ENCODE measurements at places on chromosomes 16 and 17.

DNA sequence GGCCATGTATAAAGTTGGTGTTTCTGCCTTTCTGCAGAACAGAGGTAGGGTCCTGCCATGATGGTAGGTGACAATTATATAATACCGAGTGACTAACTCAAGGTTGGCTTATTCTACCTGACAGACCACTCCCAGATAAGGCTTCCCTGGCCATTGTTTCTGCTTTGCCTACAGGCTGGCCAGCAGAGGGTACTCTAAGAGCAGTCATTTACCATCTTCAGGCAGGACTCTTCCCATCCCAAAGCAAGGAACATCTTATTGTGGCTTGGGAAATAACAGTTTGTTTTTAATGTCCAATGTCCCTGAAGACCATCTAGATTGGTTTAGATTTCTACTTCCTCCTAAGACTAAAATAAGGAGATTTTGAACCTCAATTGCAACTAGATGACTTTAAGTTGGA lies 74.1 kb downstream of the SNX11 start:
- DNase-seq = no peak

DNA sequence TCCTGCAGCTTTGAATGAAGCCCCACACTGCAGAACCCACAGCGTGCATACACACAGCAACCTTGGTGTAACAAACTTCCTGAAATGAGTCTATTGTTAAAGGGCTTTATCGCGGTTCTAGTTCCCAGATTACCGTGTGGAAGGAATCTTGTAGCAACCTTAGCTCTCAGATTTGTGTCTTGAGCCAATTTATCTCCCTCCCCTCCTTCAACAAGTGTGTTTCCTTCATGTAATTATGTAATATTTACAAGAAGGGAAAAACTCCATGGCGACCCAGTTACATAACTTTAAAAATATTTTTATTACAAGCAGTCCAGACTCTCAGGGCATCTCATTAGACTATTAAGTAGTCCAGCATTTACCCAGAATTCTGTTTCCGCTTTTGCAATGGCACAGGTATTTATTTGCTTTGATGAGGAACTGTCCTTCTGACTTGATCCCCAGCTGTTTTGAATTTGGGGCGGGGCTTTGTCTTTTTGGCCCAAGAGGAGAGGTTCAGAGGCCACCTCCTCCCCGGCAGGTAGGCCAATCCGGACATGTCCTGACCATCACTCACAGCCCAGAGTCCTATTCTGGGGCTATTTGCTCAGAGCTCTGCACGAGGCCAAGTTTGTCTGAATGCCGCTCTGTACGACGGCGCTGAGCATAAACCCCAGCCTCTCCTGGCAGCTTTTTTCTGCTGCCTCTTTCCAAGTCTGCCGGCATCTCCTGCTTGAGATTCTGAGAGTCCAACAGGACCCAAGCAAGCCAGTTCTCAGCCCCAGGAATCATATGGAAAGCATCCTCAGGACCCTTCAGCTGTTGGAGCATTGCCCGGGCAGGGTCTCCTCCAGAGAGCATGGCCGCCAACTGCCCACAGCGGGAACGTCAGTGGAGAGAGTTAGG lies 35.6 kb downstream of the CLEC16A start:
- no peak for DNase-seq

DNA sequence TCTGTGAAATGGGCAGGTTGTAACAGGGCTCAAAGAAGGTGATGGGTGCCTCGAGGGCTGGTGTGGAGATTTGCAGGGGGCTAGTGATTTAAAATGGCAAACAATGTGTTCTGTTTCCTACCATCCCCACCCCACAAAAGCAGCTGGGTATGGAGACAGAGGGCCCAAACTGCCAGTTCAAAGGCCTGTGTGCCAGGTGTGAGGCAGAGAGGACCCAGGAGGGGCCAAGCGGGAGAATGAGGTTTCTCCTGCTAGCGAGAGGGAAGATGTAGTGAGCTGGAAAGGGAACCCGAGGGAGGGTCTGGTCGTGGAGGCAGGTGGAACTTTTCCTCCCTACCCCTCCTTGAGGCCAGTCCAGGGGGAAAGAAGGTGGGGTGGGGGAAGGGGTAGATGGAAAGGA lies 39.4 kb downstream of the LAT start:
- no peak for DNase-seq

GRCh38 chr16:48409839-48410632 lies 24.8 kb upstream of the SIAH1 start:
- no peak for DNase-seq

DNA sequence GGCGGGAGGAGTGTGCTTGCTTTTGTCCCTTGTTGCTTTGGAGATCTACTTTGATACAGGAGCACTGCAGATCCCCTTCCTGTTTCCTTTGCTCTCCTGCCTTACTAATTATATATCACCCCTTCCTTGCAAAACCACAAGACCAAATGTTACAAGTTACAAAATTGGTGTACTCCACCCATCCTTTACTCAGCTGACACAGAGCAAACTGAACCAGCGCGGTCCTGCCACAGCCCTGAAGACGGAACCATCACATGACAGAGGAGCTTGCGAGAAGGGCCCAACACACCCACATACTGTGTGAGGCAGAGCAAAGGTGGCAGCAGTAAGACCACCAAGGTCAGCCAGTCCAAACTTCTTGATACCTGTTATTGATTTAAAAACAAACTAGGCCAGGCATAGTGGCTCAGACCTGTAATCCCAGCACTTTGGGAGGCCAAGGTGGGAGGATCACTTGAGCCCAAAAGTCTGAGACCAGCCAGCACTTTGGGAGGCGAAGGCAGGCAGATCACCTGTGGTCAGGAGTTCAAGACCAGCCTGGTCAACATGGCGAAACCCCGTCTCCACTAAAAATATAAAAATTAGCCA lies 33.2 kb downstream of the CYTH1 start:
- DNase-seq = peak; percentile 88

GRCh38 chr16:89954462-89954861 lies 5.9 kb downstream of the DEF8 start:
- DNase-seq = no peak

DNA sequence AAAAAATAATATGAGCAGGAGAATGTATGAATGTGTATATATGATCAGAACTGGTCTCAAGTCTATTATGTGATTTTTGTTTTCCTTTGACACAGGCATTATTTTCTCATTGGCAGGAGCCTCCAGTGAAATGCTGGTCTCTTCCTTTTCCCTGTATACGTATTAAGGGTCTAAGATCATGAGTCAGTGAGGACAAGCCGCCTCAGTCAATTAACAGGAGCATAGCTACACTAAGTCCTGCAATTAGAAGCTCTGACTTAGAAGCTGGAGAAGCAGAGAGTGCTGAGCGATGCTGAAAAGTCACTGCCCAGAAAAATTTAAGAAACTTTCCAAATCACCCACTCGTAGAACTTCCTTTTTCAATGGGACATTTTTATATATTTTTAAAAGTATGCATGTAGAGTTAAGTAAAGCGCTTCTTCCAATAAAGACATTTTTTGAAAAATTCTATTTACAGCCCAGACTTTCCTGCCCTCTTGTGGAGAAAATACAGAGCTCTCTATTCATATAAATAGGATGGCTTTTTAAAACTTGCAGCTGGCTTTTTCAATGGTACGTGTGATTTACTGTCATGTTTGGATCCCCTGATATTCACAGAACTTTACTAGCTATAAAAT lies 70.2 kb upstream of the PSMD7 start:
- no peak for DNase-seq

GRCh38 chr17:75661531-75661930 lies 5.4 kb downstream of the RECQL5 start:
- DNase-seq = no peak

GRCh38 chr16:75288181-75288580 lies 36.8 kb upstream of the BCAR1 start:
- DNase-seq = no peak

DNA sequence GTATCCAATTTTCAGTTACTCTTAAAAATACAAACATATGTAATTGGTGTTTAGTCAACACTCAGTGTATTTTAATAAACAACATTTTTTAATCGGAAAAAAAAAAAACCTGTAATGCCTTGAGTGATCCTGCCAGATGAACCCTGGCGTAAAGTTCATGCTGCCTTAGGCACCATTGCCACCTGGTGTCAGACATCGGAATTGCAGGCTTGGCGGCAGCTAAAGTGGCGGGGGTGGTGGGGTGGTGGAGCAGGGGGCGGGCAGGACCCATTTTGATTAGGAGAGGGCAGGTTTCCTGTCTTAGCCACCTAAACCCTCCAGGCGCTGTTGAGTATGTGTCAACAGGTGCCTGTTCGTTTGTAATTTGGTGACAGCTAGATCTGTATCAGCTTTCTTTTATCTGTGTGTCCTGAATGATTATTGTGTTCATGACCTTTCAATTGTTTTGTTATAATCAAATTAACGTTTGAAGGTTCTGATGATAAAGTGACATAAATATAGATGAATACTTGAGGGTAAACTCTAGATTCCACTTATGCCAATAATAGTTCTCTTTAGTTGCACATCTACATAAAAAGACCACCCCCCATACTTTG lies 588.7 kb downstream of the CDH13 start:
- DNase-seq = peak; percentile 59

DNA sequence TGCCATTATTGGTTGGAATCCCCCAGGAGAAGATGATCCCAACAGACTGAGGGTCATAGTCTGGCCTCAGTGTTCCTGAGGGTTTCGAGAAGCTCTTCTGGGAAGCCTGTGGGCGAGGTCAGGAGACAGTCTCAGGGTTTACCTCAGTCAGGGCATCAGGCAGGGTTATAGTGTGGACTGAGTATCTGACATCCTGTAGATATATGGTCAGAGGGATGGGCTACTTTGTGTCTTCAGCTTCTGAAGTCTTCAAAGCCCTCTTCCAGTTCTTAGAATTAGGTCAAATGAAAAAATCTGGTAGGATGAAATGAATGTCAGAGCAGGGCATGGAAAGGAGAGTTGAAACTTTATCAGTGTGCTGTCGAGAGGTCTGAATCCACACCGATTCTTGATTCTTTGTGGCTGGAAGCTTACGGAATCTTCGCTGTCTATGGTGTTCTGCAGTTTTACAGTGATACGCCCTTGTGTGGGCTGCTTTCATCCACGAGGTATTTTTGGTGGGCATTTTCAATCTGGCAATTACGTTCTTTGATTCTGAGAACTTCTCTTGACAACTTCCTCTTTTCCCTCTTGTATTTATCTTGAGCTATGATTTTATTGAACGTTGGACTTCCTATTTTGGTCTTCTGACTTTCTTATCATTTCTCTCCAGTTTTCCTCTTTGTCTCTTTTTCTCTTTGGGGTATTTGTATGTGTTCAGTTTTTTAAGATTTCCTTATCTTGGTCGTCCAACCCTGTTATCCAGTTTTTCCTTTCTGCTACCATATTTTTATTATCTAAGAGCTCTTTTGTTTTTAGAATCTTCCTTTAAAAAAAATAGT lies 30.4 kb downstream of the BPTF start:
- peak; percentile 9 for DNase-seq

- DNase-seq = no peak
These were observed 12.4 kb downstream of the NMT1 start for GRCh38 chr17:45073414-45074070.

- DNase-seq = no peak
These were observed 832 bp downstream of the CARHSP1 start for GRCh38 chr16:8867932-8868415.

GRCh38 chr17:76865174-76865573 lies 3.0 kb upstream of the MGAT5B start:
- no peak for DNase-seq

Measured in GM12865 (cell line).